Activated CD4-positive, alpha-beta T cell treated with anti-CD3 and anti-CD28 coated beads, Interleukin-2, amount 10 ng/mL, durations not matched to agents 24 days and 14 days (primary cell): ENCODE measurements at places on chromosomes 12 and 14. TPM values are rescaled to one million over a fixed set of nuclear protein-coding genes. Genes with fewer than 3 reads are reported as not detected.

DNA sequence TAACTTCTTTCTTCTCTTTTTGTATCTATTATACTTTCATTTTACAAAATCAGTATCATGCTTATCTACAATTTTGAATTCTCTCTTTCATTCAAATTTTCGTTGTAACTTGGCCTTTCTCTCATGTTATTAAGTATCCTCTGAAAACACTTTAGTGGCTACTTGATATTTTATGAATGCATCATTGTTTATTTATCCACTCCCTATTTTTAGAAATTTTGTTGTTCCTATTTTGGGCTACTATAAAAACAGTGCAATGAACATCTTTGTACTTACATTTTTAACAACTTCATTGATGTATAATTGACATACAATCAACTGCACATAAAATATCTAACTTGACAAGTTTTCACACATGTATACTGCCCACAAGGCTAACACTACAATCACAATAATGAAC is 44.0 kb upstream of the AMIGO2 start:
- peaks cover 6% of the 10 kb centered on the region for H3K4me1 ChIP-seq
- H3K27ac ChIP-seq = no peak overlapping the region
- H3K4me3 ChIP-seq = no peak overlapping the region
- no peak for DNase-seq

The GUCY2C gene
- total RNA-seq = not detected in 2 replicates

The APOLD1 gene
- total RNA-seq = 4.1 and 5.2 TPM in 2 replicates

The MAPK1IP1L gene
- total RNA-seq = 142 and 144 TPM in 2 replicates

The SLC38A6 gene
- total RNA-seq = 4.7 and 5.9 TPM in 2 replicates

- H3K4me1 ChIP-seq = peaks cover 39% of the 10 kb centered on the region
- DNase-seq = no peak
- peaks cover 49% of the 10 kb centered on the region for H3K36me3 ChIP-seq
- H3K4me3 ChIP-seq = no peak overlapping the region
Measured at GRCh38 chr12:120722784-120723183, 2.8 kb upstream of the ACADS start.

GRCh38 chr14:56552615-56553014 is 27.0 kb upstream of the TMEM260 start:
- DNase-seq = no peak
- no peaks in the 10 kb centered on the region for H3K36me3 ChIP-seq
- peaks cover 12% of the 10 kb centered on the region for H3K27me3 ChIP-seq
- no peaks in the 10 kb centered on the region for H3K4me1 ChIP-seq
- H3K4me3 ChIP-seq = no peak overlapping the region
